ENCODE measurements at places on chromosomes 3 and 15.
A peak's percentile ranks its signal among the peaks of the same experiment; 100 is the strongest.

GRCh38 chr3:107690522-107691138 is 167.9 kb downstream of the BBX start:
- peak; percentile 61 for DNase-seq

GRCh38 chr15:29864501-29864900 is 42.2 kb upstream of the TJP1 start:
- no peak for DNase-seq

- no peak for DNase-seq
Measured at GRCh38 chr15:29842290-29842689, 20.0 kb upstream of the TJP1 start.

DNA sequence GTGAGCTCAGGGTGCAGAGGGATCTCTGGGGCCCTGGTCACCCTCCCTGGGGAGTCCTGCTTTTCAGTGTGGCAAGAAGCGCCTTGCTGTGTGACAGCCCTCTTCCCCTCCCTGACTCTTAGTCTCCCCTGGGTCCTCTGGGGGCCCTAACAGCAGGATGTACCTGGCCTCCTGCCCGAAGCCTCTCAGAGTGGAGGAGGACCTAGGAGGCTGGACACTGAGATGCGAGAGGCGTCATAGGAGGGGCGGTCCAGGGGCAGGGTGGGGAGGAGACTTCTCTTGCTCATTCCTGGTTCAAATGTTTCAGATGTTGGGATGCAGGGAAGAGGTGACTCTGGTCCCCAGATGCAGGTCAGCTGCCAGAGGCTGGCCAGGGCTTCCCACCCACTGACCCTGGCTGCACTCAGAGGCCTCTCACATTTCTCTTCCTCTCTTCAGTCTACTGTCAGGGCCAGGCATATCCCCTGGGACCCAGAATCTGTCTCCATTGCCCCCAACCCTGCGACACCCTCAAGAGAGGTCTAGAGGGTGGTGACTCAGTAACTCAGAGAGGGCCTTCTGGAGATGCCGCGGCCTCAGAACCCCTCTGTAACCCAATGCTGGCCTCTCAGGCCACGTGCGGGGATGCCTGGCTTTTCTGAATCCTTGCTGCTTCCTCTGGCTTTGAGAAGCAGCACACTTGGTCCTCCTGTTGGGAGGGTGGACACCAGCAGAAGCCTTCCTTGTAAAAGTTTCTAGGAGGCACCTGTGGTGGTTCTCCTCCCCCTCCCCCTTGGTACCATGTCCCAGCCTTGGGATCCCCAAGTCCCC is 25.9 kb downstream of the SNX33 start:
- no peak for DNase-seq

DNA sequence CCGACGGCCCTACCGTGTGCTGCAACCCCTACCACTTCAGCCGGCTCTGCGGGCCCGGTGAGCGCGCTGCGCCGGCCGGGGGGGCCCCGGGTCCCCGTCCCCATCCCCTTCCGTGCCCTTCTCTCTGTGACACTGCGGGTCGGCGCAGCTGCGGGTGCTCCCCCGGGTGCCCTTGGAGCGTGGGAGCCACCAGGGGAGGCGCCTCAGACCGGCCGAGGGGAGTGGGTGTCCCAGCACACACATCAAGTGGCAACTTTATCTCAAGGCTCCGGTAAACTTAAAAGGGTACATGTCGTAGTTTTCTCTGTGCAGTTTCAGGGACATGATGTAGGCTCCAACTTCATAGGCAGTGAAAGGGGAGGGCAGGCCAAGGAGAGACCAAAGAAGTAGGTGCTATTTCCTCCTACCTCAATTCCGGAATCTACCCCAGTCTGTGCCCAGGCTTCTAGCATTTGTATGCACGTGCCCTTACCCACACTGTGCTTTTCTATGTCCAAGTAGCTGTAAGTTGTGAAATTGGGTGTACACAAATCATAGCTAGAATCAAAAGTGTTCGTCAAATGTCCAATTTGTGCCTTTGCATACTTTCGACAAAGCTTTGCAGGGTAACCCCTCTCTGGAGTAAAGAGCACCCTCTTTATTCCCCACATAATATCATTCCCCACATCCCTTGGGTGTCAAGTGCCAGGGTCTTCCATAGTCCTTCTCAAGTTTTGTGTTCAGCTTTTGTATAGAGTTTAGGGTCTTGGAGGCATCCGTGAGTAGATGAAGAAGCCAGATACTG is 2.2 kb downstream of the SMAD6 start:
- no peak for DNase-seq

DNA sequence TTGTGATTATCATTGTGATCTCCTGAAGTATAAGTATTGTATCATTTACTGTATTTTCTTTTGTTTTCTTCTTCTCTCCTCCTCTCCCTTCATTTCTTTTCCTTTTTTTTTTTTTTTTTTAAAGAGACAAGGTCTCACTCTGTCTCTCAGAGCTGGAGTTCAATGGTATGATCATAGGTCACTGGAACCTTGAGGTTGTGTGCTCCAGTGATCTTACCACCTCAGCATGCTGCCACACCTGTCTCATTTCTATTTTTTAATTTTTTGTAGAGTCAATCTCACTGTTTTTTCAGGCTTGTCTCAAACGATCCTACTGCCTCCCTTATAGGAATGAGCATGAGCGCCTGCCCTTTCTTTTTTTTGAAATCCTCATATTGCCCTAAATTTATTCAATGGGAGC is 23.4 kb downstream of the NMD3 start:
- no peak for DNase-seq
